ENCODE measurements at places on chromosomes 3 and 15.

DNA sequence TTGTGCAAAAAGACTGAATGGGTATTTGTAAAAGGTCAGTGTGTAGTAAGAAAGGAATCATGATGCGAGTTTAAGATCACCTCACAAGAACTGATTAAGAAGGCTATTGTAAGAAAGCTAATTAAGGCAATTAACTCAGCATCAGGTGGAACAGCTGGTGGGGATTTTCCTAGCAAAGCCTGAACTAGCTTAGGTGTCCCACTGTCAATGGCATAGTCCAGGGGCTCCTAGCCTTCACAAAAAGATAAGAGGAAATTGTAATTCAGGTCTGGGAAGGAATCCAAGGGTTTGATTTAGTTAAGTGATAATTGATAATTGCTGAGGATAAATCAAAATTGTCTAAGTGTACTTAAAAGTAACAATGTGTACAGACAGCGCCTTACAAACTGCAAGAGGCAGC, 901.6 kb downstream of the TUSC7 start:
- DNase-seq = no peak

DNA sequence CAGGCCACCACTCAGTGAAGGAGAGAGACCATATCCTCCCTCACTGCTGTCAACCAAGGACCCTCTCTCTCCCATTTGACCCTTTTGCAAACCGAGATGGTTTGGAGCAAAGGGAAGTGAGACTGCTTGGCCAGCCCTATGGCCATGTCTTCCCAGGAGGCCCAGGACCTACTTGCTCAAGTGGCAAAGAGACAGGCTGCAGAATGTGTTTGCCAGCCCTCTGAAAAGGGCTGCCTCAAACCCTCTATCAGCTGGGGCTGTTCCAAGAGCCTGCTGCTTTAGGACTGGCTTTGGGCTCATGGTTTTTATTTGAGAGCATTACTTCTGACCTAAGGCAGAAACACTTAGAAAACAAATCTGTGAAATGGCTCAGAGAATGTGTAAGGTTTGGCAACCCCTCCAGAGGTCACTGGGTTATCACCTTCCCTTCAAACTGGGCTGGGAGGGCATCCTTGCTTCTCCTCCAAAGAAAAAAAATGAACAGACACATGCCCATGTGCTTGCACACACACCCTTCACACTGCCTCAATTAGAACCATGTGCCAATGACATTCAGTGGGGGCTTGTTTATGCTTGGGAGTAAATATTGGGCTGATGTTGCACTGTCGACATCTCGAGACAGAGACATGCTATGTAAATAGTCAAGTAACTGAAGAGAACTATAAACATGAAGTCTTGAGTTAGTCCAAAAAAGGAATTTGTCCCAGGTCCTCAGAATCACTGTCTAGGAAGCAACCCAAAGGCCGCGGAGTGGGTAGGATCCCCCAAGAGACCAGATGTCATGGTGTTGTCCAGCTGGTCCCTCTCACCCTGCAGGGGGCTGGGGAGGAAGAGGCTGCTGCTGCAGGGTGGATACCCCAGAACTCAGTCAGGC, 49.8 kb upstream of the CTDSPL start:
- no peak for DNase-seq

DNA sequence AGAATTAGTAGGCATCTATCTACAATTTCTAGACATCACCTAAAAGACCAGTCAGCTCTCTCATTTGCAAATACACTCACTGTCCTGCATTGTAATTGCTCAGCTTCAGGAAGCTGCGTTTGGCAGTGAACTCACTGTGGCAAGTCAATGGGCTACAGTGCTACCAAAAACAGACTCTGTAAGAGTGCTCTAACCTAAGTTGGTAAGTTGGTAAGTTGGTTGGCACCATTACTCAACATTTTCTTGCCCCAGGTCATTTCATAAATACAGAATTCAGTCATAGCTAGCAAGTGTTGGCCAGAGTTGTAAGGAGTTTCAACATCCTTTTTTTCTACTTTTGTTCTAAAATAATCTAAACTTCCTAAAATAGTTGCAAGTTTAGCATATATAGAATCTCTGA, 466.3 kb downstream of the NAALADL2 start:
- DNase-seq = no peak

GRCh38 chr3:183381179-183381578, 47.2 kb downstream of the MCF2L2 start:
- DNase-seq = no peak

DNA sequence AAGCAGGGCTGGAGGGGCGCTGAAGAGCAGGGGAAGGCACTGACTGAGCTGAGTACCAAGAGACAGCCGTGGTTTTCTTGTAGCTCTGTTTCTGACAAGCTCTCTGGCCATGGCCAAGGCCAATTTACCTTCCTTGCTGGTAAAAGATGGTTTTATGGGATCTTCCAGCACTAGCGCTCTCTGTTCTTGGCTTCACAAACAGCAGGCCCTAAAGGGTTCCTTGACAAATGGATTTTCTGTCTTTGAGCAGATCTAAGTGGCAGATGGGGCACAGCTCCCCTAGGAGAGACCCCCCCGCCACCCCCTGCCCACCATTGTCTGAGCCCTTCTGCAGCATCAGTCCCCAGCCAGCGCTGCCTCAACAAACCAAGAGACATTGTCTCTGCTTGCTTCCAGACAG, 66.6 kb downstream of the GAP43 start:
- DNase-seq = no peak

- no peak for DNase-seq
These were observed 101.2 kb upstream of the ZBTB20 start for GRCh38 chr3:115248274-115248673.

DNA sequence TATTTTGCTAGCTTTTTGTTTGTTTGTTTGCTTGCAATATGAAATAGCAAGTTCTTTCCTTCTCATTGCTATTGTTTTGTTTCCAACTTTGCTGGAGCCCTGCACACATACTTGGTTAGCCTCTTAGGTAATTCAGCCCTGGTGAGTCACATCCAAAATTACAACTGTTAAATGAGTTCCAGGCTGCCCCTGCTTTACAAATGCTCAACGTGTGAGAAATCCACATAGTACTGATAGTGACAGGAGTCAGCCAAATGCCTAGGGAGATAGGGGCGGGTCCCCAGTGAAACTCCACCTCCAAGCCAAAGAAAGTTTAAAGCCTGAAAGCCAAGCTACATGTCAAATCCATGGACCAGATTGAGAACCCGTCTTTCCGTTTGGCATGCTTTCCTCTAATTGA, 81.3 kb upstream of the RNF7 start:
- DNase-seq = no peak
